ENCODE measurements at places on chromosomes 5 and 9.

- peak; percentile 50 for DNase-seq
Measured at GRCh38 chr5:108380531-108381349, 1.2 kb downstream of the FBXL17 start.

DNA sequence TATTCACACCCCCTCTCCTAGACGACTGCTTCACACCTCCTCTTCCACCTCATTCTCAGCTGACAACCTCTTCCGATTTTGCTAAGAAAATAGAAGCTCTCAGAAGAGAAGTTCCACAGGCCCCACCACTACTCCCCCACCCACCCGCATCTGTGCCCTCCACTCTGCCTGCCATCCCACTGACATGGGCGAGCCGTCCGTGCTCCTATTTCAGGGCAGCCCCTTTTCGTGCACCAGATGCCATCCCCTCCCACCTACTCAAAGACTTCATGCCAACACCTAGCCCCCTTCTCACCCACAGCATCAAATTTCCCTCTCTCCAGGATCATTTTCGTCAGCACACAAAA lies 34.6 kb upstream of the JADE2 start:
- DNase-seq: no peak

DNA sequence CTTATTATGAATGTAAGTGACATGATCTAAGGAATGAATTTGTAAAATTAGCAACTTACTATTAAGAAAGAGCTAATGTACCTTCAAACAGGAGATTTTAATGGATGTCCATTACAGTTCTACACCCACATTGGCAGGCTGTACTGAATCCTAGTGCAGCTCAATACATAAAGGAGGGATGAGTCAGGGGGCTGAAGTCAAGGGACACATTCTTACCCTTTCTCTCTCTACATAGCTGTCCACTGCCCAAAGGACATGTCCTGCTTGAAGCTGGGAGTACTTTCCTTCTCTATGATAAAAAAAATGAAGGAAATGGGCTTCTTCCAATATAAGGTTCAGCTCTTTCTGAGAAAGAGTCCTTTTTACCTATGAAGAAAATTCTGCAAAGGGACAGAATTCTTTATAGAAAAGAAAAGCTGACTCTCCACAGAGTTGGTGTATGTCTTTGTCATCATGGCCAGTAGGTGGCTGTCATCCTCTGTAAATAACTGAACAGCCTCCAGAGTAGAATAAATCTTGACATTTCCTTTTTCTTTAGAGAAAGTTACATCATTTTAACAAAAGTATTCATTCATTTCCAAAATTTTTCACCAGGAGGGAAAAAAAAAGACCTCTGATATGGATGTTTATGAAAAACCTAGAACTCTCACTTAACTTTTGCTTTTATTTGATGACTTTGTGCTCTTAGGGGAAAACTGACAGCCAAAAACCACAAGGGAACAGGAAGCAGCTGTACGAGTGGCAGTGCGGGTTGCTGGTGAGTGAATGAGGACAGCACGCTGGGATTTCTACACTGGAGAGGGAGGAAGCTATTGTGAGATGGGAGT lies 13.1 kb upstream of the IFNA14 start:
- DNase-seq: peak; percentile 55

DNA sequence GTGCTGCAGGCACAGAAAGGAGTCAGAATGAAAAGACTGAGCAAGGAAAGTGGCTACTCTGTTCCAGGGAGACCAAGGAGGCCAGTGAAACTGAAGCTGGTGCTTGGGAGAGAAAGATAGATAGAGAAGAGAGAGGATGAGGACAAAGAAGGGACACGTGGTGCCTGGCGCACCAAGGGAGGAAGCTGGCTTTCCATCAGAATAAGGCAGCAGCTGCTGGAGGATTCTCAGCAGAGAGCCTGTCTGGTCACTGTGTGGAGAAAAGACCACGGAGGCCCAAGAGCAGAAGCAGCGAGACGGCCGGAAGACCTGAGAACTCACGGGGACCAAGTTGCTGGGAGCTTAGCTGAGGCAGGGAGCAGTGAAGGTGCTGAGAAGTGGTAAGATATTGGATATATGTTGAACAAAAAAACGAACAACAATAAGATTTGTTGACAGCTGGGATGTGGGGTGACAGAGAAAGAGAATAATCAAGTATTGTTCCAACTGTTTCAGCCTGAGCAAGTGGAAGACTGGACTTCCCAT lies 116.1 kb downstream of the SEMA5A start:
- no peak for DNase-seq

DNA sequence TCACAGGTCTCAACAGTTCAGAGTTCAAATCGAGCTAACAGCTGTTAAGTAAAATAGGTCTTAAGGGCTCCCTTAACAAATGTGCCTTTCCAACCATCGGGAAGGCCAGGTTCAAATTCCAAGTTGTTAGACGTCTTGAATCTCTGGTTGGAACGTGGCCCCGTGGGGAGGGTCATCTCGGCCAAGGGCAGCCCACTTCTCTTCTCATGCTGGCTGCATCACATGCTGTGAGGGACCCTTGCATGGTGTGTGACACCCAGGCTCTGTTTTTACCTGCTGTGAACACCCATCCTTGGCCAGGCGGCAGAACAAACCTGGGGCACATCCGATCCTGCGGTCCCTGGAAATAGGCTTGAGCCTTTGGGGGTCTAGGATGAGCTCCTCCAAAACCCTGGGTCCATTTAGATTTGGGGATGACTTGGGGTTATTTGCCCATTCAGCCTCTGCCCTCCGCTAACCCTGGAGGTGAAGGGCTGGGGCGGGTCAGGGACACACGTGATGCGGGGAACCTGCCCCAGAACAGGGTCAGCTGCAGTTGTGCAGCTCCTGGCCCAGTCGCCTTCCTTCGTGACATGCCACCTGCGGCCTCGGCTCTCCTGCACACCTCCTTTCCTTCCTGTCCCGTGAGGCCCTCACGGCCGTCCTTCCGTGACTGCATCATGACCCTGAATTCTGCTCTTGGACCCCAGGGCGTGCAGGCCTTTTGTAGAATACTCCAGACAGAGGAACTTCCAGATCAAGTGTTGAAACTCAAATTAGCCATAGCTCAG lies 45.9 kb downstream of the BOD1 start:
- DNase-seq: no peak

GRCh38 chr5:161009194-161009593 lies 157.2 kb upstream of the ATP10B start:
- no peak for DNase-seq

- no peak for DNase-seq
Measured at GRCh38 chr9:14956208-14956607, 46.0 kb upstream of the FREM1 start.

DNA sequence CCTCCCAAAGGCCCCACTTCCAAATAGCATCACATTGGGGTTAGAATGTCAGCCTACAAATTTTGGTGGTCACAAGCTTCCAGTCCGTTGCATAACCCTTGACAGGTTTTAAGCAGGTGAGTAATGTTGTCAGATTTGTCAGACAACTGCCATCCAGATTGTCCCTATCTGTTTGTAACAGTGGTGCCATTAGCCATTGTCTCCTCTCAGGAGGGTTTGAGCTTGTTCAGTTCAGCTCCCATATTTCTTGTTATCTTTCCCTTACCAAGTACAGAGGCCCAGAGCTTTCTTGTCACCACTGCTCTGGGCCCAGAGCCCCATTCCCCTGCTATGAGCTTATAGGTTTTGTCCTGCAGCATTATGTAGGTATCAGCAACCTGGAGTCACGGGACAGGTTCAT lies 14.8 kb upstream of the GSN start:
- no peak for DNase-seq

DNA sequence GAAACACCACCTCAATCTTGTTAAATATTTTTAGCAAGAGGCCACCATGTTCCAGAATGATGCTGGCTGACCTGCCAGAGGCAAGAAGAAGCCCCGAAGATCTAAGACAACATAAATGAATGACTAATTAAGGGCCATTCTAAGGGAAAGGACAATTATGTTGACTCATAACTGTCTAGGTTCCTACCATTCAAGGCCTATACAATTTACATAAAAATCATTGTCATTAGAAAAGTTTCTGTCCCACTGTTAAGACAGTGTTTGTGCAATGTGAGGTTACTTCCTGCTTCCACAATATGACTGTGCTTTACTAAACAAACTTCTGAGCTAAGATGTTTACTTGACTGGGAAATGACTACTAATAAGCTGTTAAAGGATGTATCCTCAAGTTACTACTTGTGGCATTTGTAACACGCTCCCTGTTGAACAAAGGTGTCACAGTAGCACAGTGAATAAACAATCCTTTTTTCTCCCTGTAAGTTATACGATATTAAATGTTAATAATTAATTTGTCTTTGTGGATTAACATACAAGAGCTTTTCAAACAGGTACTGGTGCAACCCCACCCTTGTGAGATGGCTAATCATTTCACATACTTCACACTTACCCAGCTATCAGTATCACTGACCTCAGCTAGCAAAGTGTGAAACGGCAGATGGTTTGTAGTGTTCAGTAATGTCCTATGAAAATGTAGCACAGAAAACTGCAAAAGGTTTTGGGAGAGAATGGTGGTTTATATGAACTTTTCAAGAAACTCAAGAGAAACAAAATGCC lies 195.8 kb downstream of the EFNA5 start:
- no peak for DNase-seq

DNA sequence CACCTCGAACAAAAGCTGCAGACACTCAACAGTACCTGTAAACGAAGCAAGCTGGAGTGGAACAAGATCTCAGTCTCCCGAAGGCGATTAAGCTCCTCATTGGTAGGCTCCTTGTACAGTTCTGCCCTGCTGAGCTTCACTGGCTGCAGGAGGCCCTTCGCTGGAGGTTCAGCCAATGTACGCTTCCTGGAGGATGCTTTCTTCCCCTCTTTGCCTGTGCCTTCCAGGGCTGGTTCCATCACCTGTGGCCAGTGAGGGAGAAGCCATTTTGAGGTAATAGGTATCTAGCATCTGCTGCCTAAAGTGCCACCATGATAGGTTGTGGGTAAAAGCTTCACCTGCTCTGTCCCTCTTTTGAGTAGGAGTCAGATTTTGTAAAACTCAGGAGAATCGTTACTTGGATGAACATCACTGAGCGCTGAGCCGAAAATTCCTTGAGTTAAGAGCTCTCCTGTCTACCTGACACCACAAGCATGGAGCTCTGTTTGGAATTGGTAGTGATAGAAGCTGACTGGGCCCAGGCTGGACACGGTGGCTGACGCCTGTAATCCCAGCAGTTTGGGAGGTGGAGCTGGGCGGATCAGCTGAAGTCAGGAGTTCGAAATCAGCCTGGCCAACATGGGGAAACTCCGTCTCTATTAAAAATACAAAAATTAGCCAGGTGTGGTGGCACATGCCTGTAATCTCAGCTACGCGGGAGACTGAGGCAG lies 1.4 kb downstream of the NOL6 start:
- no peak for DNase-seq

Data from foreskin fibroblast (primary cell).